ENCODE measurements at places on chromosomes 7 and 10.

DNA sequence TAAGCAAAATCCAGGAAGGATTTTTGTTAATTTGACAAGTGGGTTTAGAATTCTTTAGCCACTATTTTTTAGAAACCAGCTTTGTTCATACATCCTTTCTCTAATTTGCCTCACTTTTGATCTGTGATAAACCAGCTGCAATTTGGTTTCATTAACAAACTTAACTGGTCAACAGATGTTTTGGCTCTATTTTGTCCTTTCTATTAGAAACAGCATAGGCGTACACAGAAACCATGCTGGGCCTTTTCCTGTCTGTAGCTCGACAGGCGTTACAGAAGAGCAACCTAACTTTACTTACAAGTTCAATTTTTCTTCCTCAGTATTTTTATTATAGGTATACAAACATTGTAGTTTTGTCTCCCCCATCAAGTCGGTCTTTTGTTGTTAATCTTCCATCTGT lies 28.2 kb downstream of the KAT6B start:
- no peak for DNase-seq

GRCh38 chr7:25803117-25803887 lies 348.7 kb upstream of the NFE2L3 start:
- no peak for DNase-seq

GRCh38 chr7:139791316-139791715 lies 13.5 kb upstream of the HIPK2 start:
- DNase-seq, result peak; percentile 52

GRCh38 chr10:22003964-22004281 lies 393 bp upstream of the DNAJC1 start:
- DNase-seq, result peak; percentile 42

GRCh38 chr7:76332078-76332477 lies 26.7 kb downstream of the YWHAG start:
- peak; percentile 57 for DNase-seq
